ENCODE measurements at places on chromosomes 3 and 15.

GRCh38 chr3:4693620-4694019, 200.5 kb downstream of the ITPR1 start:
- no peaks in the 10 kb centered on the region for H3K27me3 ChIP-seq
- no peak overlapping the region for H3K4me3 ChIP-seq
- no peak for DNase-seq
- no peak overlapping the region for H3K27ac ChIP-seq
- no peaks in the 10 kb centered on the region for H3K4me1 ChIP-seq

DNA sequence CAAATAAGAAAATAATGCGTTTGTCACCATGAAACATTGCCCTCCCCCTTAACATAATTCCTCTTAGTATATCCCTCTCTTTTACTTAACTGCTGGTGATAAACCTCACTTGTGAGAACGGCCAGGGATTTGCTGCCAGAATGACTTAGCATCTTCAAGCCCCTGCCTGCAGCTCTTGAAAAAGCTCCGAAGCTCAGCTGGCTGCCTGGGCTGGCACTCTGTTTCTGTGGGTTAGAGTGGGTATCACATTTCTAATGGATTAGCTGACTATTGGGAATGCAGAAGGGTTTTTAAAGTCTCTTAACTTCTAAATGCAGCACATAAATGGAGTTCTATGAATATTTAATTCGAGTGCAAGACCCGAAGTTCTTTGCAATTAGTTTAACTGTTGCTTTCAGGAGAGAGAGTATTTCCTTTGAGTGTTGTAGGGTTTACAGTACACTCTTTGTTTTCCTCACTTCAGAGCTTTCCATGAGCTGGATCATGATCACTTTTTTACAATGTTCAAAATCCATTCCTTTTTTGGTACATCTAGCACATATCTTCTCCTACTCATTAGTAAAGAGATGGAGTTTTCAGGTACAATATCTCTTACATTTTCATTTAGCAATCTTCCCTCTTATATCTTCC, 124.7 kb upstream of the RBMS3 start:
- H3K27me3 ChIP-seq, result no peaks in the 10 kb centered on the region
- H3K4me1 ChIP-seq, result no peaks in the 10 kb centered on the region
- no peaks in the 10 kb centered on the region for H3K36me3 ChIP-seq

- no peak overlapping the region for H3K27ac ChIP-seq
- H3K36me3 ChIP-seq, result no peaks in the 10 kb centered on the region
- H3K27me3 ChIP-seq, result no peaks in the 10 kb centered on the region
- peak; percentile 62 for DNase-seq
- no peak overlapping the region for H3K4me3 ChIP-seq
These were observed 21.8 kb downstream of the PCOLCE2 start for GRCh38 chr3:142866841-142867631.

DNA sequence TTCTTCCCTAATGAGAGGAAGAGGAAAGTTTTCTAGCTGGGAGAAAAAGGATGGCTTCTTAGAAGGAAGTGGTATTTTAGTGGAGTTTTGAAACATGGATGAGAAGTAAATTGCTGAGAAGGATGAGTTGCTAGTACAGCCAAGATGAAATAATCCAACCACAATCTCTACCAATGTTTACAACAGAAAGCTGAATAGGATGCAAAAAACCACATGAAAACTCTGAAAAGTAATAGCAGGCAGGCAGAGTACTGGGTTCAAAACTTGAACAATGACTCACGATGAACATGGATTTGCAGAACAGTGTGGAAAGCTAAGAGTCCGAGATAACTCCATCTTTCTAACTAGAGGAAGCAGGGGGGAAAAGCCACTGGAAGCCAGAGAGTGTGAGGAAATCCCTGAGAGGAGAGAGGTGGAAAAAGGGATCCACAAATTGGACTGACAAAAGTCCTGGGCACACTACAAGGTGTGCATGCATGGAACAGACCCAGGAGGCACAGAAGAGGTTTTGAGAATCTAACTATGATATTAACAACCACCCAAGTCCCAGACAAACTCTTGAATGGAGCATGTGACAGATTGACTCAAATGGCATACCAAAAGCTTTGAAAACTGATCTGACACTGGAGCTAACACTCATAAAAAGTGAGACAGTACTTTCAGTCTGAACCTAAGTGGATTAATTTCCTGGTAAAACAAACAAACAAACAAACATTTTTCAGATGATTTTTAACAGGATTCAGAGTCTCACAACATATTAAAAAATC, 76.7 kb downstream of the ST6GAL1 start:
- H3K36me3 ChIP-seq, result peaks cover 62% of the 10 kb centered on the region
- H3K4me1 ChIP-seq, result peaks cover 90% of the 10 kb centered on the region
- peak; percentile 46 for DNase-seq
- no peaks in the 10 kb centered on the region for H3K27me3 ChIP-seq
- H3K4me3 ChIP-seq, result no peak overlapping the region

DNA sequence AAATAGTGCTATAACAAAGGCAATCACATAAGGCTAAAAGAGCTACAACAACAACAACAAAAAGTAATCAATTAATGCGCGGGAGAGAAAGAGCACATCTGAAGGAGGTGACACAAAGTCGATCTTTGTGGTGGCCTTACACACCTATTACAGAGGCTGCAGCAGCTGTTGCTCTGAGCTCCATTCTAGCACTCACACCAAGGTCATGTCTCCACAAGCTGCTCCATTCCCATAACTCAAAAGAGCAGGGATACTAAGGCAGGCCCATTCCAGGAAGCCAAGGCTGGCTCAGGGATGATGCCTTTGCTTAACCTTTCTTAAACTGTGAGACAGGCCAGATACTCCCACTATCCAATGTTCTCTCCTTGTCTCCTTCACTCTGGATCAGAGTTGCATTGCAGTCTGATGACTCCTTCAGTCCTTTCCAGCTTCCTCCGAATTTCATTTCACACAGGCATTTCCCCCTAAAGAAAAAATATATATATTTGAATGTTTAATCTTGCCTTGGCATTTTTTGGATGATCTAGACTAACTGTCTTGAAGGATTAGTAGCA, 52.7 kb downstream of the SNTN start:
- no peaks in the 10 kb centered on the region for H3K27me3 ChIP-seq
- no peaks in the 10 kb centered on the region for H3K36me3 ChIP-seq
- no peak overlapping the region for H3K27ac ChIP-seq
- H3K4me3 ChIP-seq, result no peak overlapping the region
- no peaks in the 10 kb centered on the region for H3K4me1 ChIP-seq

Data from Karpas-422 (cell line).